ENCODE measurements at places on chromosomes 6 and 20.

DNA sequence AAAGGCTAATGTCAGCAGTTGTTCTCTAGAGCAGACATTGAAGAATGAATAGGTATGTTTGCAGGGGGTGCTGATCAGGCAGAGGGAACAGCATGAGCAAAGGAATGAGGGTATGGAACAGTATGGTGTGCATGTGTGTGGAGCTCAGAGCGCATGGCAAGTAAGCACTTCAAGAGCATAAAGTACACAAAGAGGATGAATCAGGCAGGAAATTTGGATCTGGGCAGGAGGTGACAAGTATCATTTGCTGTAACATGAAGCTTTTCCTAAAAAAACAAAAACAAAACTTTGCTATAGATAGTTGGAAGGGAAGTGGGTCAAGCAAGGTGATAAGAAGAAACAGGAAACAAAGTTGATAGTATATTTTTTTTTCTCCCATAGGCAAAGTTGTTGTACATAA lies 746.8 kb downstream of the HDGFL1 start:
- no peak for DNase-seq

DNA sequence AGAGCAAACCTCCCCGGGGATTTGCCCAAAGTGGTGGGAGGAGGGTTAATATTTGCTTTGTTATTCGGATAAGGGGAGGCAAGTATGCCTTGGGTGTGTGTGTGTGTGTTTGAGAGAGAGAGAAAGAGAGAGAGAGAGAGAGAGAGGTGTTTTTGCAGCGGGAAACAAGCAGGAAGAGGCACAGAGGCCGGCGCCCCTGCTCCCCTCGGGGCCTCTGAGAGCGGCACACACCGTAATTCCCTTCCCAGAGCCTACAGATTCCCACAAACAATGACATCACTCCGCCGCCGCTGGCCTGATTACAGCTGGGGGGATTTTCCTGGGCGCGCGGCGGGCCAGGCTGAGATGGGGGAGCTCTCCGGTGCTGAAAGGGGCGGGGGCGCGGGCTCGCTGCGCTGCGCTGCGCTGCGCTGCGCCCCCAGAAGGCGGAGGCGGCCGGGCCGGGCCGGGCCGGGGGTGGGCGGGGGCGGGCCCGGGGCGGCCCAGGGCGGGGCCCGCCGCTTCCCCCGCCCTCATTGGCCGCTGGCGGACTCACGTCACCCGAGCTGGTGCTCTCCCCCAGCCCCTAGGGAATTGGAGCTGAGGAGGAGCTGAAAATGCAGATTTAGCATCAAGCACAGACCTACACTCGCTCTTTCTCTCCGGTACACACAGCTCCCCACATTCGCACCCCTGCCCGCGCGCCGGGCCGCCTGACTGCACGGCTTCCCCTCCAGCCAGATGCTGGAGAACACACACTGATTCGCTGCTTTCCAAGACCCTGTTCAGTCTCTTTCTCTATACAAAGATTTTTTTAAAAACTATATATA lies at the start of gene PCSK2:
PCSK2 (plus strand) TSS at position 631 of the 809 bp plus-strand sequence. CDS start 266 bp downstream, outside the sequence.
- DNase-seq, result no peak

DNA sequence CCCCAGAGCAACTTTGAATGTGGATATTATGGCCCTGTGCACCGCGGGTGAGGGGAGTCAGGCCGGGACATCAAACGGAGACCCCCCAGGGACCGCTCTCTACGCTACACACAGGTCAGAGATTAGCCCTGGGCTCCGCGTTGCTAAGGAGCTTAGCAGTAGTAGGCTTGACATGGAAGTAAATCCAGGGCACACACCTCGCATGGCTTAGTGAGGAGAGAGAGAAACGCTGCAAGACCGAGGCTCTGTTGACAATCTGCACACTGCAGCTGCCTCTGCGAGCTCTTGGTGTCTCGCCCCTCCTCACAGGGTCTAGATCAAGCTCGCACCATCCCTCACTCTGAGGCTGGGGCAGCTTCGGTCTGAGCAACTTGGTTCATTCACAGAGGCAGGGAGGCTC lies 116.1 kb upstream of the CDH4 start:
- no peak for DNase-seq

DNA sequence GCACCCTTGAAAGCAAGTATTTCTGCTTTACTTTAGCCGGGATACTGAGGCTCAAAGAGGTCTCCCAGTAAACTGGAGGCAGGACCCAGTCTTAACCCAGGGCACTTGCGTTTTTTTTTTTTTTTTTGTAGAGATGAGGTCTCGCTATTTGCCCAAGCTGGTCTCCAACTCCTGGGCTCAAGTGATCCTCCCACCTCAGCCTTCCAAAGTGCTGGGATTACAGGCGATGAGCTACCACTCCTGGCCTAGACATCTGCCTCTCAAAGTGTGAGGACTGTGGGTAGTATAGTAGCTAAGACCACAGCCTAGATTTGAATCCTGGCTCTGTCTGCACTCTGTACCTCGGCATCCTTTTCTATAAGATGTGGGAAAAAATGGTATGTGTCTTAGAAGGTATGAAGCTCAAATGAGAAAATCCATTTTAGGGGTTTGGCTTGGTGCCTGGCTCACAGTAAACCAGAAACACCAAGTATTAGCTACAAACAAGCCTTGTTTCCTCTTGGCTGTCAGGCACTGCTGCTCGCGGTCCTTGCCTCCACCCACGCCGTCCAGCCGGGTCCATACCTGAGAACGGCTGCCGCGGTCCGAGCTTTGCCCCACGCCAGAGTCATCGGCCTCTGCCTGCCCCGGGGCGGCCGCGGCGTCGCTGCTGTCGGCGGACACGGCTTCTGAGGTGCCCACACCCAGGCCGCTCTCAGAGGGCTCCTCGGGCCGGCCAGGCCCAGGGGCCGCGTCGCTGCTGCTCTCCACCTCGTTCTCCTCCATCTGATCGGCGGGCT lies 1.2 kb downstream of the ZNF335 start:
- no peak for DNase-seq

DNA sequence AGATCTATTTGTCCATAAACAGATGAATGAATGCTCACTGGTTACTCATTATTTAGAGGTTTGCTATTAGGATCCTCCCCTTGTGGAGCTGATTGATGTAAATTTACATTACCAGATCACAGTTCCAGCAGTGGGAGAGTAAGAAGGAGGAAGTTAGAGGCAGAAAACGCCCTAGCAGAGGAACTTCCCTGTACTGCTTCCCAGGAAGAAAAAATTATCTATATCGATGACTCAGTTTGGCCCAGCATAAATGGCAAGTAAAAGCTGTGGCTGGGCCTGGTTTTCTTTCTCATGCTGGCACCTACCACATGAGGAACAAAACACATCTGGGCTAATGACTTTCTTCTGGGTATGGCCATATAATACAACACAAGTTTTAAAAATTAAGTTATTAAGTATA lies 35.7 kb downstream of the DNAAF9 start:
- DNase-seq, result no peak

- DNase-seq, result no peak
Observed at GRCh38 chr6:35454391-35455110, 2.4 kb downstream of the FANCE start.

DNA sequence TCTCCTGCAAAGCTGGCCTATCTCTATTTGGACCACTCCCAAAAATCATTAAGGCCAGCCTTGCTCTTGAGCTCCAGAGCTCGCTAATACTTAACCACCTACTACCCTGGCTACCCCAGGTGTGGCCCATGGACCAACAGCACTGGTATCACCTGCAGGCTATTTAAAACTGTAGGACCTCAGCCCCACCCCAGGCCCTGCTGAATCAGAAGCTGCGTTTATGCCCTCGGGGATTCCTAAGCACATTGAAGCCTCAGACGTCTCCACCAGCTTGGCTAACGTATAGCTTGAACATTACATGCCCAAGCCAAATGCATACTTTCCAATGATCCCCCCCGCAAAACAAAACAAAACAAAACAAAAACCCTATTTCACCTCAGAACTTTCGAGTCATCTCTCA lies 19.7 kb upstream of the SPAG4 start:
- no peak for DNase-seq

GRCh38 chr20:53337390-53338101 lies 256.1 kb downstream of the ZNF217 start:
- no peak for DNase-seq

GRCh38 chr6:14638906-14639761 lies 521.6 kb downstream of the CD83 start:
- DNase-seq, result no peak

DNA sequence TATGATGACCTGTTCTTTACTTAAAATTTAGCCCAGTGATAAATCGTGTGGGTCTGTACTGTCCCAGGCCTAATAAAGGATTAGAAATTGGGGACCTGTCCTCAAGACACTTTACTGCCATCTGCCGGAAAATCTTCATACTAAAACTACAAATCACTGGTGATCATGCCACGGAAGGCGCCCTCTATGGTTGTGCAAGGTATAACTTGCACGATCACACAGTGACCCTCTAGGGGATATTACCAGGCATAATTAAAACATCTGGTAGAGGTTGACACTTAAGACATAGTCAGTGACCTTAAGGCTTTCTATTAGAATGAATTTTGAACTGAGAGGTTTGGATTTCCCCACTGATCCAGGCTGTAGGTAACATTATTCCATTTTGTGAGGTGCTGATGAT lies 172.6 kb downstream of the BMP2 start:
- DNase-seq, result no peak

DNA sequence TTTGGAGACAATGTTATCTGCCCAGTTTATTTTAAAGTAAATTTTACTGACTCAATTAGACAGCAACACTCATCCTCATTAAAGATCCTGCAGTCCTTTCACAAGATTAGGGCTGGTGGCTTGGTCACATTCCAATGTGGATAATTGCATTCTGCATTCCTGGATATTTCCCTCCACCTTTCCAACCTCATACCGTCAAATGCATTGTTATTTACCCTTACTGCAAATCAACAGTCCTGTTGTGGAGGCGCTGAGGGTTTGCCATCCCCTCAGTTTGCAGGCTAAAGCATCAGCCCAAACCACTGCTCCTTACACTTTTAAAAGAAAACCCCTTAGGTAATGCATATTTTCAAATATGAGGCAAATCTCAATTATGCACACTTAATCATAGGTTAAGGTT lies 5.4 kb downstream of the CITED2 start:
- DNase-seq, result no peak

DNA sequence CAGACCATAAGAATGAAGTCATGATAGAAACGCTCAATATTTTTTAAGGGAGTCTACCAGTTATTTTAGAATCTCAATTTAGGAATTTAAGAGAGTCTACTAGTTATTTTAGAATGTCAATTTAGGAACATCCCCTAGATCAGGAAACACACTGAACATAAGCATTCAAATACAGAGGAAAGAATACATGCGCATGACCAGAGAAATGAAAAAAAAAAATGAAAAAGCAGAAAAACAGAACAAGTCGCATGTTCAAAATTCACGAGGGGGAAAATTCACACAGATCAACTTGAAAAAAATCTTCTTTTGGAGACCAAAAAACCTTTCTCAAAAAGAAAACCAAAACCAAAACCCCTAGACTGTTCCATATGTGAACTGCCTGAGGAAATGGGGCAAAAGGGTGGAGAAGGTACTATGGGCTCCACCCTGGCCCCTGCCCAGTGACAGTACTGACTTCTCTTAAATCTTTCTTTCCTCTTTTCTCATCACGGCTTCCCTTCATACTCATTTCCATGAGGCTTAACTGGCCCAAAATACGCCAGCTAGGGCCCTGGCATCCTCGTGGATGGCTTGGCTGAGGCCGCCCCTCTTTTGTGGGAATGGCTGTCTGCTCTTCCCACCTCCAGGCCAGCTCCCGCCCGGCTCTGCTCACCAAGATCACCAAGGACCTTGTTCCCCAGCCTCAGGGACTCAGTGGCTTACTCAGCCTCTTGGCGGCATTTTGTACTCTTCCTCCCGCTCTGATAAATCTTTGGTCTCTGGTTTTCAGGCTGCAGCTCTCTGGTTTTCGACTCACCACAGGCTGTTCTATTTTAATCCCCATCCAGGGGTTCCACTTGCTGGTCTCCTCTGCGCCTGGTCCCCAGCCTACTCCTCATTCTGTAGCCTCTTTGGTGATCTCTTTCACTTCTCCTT lies 11.2 kb downstream of the ZBTB2 start:
- no peak for DNase-seq

DNA sequence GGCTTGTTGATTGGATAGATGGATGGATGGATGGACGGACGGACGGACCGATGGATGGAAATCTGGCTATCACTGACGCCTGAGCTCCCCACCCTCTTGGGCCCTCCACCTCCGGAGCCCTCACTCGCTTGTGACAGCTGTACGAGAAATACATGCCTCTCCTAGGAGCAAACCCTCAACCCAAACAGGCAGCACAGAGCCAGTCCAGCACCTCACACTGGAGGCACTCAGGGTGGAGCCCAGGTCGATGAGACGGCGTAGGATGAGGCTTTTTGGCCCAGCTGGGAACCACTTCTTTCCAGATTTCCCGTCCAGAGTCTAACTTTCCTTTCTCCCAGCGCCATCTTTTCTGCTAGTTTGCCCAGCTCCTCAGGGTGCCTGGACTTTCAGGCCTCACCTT lies 2.7 kb upstream of the LY6G5C start:
- no peak for DNase-seq

GRCh38 chr6:44284121-44284520 lies 13.9 kb downstream of the TMEM151B start:
- DNase-seq, result no peak

DNA sequence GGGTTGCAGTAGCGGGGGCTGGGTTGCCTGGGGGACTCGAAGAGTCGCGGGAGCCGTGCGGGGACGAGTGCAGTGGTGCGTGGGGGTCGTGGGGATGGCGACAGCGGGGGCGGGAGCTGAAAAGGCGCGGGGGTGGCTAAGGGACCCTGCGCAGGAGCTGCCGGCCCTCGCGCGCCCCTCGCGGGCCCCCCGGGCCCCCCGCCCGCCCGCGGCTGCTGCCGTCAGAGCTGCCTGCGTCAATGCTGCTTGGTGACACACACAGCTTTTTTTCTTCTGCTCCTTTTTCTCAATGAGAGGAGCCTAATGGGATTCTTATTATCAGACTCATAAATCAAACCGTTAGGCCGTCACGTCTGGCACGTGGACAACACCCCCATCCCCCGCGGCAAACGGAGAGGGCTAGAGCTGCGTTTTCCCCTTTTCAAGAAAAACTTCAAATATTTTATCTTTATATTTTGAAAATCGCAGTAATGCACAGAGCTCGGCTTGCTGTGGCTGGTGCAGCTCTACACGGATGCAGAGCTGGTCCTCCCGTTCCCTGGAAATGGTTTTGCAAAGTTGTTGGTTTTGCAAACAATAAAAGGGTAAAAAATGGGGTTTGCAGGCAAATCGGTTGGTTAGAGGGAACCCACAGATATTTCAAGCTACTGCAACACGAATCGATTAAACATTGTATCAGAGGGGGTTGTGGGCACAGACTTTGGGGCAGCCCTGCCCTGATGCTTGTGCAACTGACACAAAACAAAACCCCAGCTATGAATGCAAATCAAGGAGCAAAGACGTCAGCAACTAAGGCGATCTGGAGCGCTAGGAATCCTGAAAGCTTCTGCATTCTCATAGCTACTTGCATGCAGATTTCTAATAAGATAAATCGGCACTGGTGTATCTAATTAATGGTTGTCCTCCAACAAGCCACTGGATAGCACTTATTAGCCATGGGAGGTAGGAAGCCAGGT lies 161.4 kb downstream of the TBXT start:
- DNase-seq, result no peak

GRCh38 chr20:5923493-5923892 lies 26.8 kb downstream of the TRMT6 start:
- no peak for DNase-seq

- DNase-seq, result no peak
Observed at GRCh38 chr6:36267731-36268477, 2.0 kb upstream of the PNPLA1 start.

GRCh38 chr6:137087902-137088301 lies 43.1 kb upstream of the IL20RA start:
- no peak for DNase-seq

All from activated T-cell treated with anti-CD3 and anti-CD28 coated beads for 4 hours (primary cell).